Right cardiac atrium (tissue), 5 donors: ENCODE measurements at places on chromosomes 1 and 21. TPM values are rescaled to one million over a fixed set of nuclear protein-coding genes. Genes with fewer than 3 reads are reported as not detected.

Gene MYCL
- polyA plus RNA-seq, result 0.23 TPM

Gene SPATA1
- 0.57 TPM for polyA plus RNA-seq

Gene ZBTB8A
- 1.8 TPM for polyA plus RNA-seq

Gene CTSE
- polyA plus RNA-seq, result not detected

Gene CAMK2N1
- 16.0 TPM for polyA plus RNA-seq

Gene PTPN14
- 4.7 TPM for polyA plus RNA-seq

Gene LMX1A
- polyA plus RNA-seq, result not detected
